ENCODE measurements at places on chromosomes 3 and 15.
A peak's percentile ranks its signal among the peaks of the same experiment; 100 is the strongest.

GRCh38 chr15:80404761-80405553 is 775 bp downstream of the ARNT2 start:
- DNase-seq, result no peak

- DNase-seq, result no peak
Observed at GRCh38 chr3:62876064-62876463, 848 bp upstream of the CADPS start.

DNA sequence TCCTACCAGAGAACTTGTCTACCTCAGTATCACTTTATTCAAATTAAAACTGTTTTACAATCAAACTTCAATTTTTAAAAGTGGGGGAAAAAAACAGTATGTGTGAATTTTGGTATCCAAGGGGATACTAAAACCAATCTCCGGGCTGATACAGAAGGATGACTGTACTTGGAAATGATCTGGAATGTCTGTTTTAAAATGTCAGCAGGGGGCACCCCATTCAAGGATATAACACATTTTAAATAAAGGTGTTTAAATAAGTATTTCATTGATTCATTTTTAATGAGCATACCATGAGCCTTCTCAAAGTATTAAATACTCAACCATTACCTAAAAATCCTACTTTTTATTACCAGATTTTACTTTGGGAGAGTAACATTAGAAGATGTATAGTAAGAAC is 67.9 kb downstream of the ULK4 start:
- DNase-seq, result peak; percentile 32

DNA sequence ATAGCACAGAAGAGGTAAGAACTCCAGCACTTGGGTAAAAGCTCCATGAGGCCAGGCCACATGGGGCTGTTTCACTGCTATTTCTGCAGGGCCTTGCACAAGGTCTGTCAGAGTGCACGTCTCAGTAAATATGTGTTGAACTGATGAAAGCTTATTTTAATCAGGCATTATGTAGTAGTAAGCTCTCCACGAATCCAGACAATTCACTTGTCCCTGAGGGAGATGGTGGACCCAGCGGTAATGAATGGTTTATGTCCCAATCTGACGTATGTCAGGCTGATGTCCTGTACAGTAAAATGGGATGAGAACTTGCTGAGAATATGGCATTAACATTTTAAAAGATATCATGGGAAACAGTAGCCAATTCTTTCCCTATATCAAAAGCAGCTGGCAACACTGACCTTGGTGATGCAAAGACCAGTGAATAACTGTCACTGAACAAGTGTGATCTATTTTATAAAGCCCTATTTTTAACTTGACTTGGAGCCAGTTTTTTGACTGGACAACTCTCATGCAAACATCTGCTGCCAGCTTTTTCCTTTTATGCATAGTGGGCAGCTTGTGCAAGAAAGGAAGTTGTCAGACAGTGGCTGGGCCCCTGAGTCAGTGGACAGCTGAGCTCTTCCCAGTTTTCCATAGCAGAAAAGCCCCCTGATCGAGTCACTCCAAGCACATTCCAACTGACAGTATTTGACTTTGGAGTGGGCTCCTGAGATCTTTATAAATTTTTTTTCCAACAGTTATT is 519.8 kb upstream of the MDFIC2 start:
- DNase-seq, result no peak

DNA sequence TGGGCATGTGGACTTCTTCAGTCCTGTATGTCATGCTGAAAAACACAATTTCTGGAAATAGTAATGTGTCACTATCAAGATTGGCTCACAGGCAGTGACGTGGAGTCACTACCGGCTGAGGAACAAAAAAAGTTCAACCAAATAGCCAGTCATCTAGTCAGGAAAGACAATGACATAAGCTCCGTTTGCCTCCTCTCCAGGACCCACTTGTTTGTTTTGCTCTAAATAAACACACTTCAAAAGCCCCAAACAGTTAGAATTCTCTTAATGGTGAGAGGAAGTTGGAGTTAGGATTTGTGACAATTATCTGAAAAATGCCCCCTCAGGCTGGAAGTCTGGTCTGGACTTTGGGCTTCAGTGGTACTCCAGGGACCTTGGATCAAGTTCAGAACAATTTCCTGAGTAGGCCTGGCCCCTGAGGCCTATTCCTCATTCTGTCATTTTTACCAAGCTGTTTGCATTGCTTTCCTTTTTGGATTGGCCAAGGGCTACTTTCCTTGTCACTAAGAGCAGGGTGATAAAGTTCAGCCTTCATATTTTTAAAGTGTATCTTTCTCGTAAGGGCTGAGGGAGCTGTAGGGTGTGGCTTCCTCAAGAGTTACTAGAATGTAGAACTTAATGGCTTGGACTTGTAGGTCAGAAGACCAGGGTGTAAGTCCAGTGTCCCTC is 98.9 kb downstream of the EOMES start:
- DNase-seq, result no peak

- no peak for DNase-seq
Observed at GRCh38 chr15:58632789-58633188, 116.7 kb downstream of the ADAM10 start.

- no peak for DNase-seq
Observed at GRCh38 chr15:101165905-101166471, 85.9 kb downstream of the CHSY1 start.

DNA sequence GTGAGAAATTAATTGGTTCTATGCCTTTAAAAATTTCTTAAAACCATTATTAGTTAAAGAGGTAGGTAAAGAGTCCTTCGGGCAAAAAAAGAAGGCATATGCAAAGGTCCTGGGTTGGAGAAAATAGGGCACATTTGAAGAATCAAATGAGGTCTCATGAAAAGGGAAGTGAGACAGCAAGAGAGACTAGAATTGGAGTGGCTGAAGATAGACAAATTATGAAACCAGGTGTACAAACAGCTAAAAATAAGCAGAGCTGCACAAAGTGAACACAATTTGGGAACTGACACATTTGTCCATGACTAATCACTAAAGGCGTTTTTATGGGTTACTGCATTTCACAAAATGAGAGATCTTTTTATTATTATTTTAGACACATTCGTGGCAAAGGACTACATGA is 581.2 kb downstream of the PYDC2 start:
- DNase-seq, result no peak

DNA sequence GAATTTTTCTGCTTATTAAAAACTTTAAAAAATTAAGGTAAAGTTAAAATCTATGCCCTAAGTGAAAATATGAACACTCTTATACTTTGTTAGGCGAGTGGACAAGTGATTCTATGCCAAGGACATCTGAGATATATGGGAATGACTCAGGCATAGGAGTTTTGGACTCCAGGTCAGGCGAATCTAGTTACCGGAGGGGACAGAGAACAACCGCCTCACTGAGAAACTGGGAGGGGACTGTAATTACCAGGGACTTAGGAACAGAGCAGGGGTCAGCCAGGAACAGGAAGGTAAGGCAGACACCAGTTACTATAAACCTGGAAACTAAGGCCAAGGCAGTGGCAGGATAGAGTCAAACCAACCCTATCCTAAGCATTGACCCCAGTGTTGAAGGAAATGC is 16.8 kb upstream of the ATP1B3 start:
- no peak for DNase-seq

DNA sequence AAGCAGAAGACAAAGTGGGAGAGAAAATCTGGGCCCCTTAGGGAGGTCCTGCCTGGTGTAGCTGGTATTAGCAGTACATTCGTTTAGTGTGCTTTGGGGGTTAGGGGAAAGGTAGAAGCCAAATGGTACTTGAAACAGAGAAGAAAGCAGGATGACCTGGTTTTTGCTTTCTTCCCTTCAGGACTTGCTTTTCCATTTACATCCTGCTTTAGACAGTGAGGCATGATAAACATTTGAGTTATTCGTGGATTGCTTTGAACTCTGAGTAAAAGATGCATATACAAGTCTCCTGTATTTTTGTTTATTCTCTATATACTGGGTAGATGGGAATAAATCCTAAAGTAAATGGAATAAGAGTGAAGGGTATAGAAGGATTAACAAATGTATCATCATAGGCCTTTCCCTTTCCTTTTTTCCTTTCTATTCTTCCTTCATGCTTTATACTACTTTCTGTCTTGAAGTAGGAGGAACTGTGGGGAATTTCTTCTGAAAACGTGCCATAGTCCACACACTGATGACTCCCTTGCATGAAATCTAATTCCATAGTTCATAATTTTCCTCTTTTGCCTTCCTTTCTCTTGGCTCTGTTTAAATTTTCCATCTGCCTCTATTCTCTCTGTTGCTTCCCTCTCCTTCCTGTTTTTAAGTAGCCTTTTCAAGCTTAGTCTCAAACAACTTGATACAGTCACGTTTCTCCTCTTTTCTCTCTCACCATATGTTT is 139.5 kb upstream of the RBMS3 start:
- no peak for DNase-seq

DNA sequence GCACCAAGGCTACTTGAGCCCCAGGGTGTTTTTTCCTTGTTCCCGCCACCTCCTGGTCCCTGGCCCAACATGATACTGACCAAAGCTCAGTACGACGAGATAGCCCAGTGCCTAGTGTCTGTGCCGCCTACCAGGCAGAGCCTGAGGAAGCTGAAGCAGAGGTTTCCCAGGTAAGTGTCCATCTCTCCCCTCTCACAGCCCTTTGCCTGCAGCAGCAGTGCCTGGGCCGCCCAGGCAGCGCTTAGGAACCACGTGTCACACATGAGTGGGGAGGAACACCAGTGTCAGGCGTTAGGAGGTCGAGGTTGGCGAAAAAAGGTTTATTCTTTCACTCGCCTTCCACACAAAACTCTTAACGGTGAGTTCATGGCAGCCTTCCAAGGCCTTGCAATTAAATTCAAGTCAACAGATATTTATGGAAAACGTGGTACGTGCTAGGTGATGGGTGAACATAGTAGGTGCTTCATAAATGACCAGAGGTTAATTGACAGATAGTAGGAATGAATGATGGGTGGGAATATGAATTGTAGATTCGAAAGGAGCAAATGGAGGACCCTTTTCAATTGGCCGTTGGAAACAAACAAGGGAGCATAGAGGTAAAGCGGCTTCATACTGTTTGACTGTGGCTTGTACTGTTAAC is 486 bp downstream of the CDIN1 start:
- DNase-seq, result no peak

DNA sequence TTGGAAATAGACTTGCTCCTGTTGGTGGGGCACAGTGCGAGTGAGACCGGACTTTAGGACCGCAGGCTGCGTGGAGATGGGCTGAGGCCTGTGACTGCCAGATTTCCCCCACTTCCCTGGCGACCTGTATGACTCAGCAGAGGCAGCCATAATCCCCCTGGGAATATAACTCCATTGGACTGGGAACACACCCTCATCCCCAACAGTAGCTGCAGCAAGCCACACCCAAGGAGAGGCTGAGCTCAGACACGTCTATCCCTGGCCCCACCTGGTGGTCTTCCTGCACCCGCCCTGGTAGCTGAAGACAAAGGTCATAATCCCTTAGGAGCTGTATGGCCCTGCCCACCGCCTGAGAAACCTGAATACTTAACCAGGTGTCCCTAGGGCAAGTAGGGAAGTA is 42.6 kb downstream of the DZIP1L start:
- no peak for DNase-seq

GRCh38 chr3:138438896-138439295 is 4.5 kb downstream of the ESYT3 start:
- DNase-seq, result no peak

Measured in hematopoietic multipotent progenitor cell treated with erythropoietin and hydrocortisone succinate and interleukin-3 and kit ligand, for 15 days (in vitro differentiated cells).